Fibroblast of skin of left quadriceps (primary cell): ENCODE measurements at places on chromosomes 2 and 18.

- DNase-seq, result no peak
Observed at GRCh38 chr2:232097260-232097659, 135.7 kb downstream of the DIS3L2 start.

GRCh38 chr18:49752095-49752457 lies 61.3 kb downstream of the ACAA2 start:
- no peak for DNase-seq

- DNase-seq, result no peak
Observed at GRCh38 chr2:53786352-53786704, 425 bp downstream of the ASB3 start.

- DNase-seq, result no peak
Observed at GRCh38 chr2:1793001-1793867, 48.9 kb upstream of the PXDN start.

DNA sequence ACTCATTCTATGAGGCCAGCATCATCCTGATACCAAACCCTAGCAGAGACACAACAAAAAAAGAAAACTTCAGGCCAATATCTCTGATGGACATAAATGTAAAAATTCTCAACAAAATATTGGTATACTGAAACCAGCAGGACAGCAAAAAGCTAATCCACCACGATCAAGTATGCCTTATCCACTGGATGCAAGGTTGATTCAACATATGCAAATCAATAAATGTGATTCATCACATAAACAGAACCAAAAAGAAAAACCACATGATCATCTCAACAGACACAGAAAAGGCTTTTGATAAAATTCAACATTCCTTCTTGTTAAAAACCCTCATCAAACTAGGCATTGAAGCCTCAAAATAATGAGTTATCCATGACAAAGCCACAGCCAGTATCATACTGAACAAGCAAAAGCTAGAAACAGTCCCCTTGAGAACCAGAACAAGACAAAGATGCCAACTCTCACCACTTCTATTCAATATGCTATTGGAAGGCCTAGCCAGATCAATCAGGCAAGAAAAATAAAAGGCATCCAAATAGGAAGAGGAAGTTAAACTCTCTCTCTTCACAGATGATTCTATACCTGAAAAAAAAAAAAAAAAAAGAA lies 45.3 kb downstream of the RTTN start:
- no peak for DNase-seq

DNA sequence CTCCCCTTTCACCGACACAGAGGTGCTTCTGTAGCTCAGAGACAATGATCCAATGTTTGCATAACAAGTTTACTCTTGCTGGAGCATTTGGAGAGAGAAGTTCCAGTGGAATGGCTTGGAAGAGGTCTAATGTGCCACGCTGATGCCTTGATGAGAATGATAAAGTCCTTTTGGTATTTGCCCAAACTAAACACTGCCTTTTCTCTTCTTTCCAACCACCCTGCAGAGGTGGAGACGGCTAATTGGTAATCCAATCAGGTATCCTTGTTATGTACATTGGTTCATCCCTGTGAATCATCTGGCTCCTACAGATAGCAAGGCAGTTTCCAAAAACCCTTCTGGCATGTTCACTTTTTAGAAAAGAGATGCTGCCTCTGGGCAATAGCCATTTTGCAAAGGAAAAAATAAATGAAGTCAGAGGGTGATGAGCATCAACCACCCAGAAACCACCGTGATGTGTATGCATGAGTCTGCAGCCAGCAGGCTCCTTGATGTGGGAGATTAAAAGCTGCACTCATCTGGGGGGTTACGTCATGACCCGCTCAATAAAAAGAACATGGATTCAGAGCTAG lies 40.6 kb downstream of the KIAA2012 start:
- DNase-seq, result peak; percentile 61

DNA sequence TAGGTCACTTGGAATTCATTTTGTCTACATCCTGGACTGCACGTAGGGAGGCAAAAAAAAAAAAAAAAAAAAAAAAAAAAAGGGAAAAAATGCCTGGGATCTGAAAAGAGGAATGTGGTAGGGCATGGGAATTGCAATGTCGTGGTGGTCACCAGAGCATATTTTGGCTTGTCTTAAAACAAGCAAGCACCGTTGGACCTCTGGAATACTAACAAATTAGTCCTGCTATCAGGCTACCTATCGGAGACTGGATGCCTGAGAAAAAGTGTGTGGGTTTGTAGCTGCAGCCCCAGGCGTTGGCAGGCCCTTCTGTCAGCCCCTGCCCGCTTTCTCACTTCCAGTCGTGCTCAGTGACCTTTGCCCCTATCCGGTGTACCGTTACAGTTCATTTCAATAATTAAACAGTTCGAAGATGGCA lies 588.5 kb upstream of the ZEB2 start:
- no peak for DNase-seq

DNA sequence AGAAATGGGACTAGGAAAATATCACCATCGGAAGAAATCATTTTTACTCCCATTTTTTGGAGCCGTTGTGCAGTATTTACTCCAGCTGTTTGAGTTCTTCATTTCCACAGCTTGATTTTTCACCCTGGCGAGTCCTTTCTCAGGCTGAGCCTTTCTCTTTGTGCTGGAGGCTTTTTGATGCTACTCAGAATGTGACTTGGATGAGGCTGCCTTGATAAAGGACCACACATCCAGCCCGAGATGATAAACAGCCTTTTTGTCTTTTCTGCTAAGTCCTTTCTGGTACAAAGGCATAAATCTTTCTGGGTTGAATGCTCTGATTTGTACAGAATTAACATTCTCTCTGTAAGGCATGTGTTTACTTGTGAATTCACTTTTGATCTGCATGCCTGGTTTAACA lies 17.6 kb upstream of the CTDP1 start:
- DNase-seq, result no peak

DNA sequence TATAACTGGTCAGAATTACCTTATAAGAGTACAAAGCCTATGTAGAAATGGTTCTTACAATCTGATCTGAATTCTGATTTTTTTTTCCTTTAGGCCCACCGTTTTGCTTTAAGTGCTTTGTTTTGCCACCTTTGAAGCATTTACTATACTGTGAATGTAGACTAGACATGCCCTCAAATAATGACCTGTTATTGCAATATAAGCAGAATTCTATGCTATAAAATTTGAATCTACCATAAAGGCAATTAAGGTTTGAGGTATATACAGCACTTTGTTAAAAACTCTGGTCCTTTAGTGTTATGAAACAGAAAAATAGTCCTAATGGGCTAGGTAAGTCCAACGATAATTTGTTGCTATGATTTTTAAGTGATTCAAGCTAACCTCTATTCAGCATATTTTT lies 86.6 kb upstream of the NOSTRIN start:
- DNase-seq, result no peak

DNA sequence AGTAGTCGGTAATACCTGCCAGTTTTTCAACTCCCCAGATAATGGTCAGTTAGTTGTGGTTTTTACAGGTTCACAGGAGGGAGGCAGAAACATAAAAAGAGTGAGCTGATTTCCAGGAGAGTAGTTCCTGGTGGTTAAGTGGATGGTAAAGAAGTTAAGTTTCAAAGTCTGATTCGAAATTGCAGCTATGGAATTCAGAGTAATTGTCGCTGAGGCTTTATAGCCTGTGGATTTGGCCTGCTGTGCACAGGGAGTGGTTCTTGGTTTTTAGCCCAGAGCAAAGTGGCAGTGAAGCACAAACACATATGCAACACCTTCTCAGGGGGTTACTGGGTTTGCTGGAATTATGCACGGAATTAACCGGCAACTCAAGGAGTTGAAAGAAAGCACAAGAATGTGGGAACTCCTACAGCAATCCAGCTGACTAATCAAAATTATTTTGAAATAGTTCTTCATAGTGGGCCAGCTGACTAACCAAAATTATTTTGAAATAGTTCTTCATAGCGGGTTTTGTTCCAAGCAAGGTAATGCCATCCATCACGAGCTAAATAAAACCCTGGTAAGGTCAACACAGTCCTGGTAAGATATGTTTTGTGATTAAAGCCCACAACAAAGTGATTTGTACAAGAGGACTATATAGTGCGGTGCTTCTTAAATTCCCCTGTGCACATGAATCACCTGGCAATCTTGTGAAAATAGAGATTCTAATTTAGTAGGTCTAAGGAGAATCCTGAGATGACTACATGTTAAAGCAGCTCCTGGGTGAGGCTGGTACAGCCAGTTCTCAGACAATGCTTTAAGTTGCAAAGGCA lies 94.4 kb downstream of the SGPP2 start:
- DNase-seq, result peak; percentile 16

DNA sequence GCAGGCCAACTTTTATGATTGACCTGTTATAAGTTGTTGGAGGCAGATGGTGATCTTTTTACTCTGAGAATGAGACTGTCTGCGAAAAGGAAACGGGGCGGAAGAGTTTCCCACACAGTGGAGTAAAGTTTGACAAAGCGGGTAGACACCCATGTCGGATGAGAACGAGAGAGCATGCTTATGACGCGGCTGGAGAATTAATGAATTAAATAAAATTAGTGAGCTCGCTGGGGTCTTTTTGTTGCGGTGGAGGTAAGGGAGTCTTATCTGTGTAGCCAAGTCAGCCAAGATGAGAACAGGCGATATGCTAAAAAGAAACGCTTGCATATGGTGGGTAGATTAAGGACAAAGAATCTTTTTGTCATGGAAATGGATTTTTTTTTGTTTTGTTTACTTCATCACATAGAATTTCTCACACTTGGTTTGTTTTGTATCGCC lies 1.8 kb downstream of the SALL3 start:
- no peak for DNase-seq

DNA sequence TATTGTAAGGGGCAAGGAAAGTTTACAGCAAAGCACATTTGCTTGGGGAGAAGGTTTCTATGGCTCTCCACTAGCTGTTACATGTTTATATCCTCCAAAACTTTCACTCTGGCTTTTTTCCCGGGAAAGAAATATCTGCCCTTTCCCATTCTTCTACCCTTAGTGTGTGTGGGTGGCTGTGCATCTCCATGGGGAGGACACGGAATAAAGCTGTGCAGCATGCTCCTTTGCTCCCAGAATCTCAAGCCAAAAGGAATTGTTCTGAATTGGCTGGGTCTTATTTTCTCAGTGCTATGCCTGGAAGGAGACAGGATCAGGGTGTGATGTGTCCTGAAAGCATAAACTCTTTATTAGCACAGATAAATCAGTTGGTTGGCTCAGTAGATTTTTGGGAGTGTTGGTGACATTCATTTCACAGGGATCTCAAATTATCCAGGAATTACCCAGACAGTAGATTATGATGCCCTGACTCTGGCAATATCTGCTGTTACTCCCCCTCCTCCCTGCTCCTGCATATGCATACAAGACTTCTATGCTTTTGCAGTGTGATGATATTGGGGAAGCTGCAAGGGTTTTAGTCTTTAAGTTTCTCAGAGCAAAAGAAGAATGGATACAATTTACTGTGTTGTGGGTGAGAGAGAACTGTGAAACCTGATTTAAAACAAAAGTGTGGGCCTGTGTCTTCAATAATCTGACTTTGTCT lies 63.1 kb downstream of the PARD3B start:
- peak; percentile 10 for DNase-seq

- peak; percentile 4 for DNase-seq
Observed at GRCh38 chr2:96116879-96117533, 635 bp upstream of the ADRA2B start.

GRCh38 chr2:215699700-215700538 lies 264.1 kb upstream of the FN1 start:
- DNase-seq, result no peak

DNA sequence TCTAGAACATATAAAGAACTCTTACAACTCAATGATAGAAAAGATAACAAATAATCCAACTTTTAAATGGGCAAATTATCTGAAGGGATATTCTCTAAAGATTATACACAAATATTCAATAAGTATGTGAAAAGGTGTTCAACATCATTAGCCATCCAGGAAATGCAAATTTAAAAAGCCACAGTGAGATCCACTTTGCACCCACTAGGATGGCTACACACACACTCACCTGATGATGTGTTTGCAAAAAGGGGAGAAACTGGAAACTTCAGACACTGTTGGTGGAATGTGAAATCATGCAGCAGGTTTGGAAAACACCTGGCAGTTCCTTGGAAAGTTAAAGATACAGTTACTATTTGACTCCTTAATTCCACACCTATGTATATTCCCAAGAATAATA lies 87.2 kb upstream of the GYPC start:
- no peak for DNase-seq

DNA sequence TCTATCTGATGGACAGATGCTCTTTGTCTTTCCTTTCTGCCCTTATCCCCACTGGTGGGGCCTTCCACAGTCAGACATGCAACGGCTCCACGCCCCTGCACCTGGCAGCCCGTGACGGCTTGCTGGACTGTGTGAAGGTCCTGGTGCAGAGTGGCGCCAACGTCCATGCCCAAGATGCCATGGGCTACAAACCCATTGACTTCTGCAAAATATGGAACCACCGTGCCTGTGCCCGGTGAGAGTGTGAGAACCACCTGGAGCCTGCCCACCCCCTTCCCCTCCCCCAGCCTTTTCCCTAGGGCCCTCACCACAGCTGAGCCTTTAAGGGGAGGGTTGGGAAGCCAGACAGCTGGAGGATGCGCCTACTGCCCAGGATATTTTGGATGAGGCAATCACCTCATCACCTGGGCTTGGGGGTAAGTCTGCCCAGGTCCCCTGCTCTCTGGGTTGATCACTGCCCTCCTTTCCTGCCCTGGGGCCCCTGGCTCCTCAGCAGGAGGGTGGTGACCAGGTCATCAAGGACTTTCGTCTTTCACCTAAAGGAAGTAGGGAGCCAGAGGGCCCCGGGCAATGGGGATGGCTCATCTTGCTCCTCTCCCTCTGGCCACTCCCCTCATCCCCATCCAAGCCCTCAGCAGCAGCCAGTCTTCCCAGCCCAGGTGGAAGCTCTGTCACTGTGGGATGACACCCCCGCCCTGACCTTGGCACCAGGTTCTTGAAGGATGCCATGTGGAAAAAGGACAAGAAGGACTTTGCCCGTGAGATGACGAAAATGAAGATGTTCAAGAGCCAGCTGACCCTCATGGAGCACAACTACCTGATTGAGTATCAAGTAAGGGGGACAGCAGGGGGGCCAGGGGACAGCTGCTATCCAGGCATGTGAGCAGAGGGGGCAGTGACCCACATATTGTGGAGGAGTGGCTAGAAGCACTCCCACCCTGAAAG lies 3.7 kb downstream of the ANKRD53 start:
- no peak for DNase-seq

DNA sequence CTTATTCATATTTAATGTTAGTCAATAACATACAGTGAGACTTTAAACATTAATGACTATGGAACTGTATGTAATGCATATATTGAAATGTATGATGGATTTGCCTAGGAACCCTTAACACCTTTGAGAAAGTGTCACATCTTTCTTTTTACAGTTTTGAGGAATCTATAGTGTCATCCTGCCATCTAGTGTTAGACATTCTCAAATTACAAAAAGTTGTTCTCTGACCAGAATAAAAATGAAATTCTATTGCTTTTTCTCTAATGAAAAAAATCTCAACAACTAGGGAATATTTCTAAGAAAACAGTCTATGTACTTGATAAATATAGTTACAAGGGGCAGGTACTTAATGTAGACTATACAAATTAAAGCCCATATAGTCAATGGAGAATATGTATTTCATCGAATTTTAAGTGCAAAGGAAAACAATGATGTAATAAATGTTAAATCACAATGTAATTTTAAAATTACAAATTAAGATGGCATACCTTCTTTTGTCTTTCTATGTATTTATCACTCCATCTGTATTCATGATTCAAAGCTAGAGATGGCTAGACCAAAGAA lies 5.1 kb upstream of the CALCRL start:
- no peak for DNase-seq
